ENCODE measurements at places on chromosomes 7 and 10.

- no peak for DNase-seq
Observed at GRCh38 chr10:116708391-116708821, 34.0 kb downstream of the HSPA12A start.

GRCh38 chr7:150735596-150736358 lies 1.4 kb upstream of the GIMAP5 start:
- DNase-seq = no peak

DNA sequence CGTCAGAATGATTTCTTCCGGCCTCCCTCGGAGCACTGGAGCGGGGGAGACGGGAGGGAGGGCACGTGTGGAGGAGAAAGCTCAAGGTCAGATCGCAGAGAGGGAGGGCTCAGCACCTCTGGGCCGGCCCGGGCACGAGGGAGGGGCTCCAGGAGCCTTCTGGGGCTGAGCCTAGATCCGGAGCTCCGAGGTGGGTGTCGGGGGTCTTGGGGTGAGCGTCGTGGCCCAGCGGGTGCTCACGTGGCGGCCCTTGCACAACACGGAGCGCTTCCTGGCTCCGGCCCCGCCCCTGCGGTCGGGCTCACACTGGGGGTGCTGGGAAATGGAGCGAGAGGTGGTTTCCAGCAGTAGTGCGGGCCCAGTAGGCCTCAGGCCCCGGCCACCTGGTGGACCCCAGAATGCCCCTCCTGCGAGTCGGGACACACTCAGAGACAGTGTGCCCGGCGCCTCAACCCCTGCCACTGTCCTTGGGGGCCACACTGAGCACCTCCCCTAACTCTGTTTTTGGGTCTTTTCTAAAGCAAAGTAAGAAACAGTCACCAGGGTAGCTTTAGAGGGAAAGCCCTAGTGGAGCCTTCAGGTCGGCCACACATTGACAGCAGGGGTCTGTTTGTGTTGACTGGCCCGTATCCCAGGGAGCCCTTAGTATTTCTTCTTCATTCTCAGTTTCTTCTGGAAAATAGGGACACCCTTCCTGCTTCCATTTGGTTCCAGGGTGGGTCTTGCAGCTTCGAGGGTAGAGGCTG lies 798 bp downstream of the PPIF start:
- no peak for DNase-seq

DNA sequence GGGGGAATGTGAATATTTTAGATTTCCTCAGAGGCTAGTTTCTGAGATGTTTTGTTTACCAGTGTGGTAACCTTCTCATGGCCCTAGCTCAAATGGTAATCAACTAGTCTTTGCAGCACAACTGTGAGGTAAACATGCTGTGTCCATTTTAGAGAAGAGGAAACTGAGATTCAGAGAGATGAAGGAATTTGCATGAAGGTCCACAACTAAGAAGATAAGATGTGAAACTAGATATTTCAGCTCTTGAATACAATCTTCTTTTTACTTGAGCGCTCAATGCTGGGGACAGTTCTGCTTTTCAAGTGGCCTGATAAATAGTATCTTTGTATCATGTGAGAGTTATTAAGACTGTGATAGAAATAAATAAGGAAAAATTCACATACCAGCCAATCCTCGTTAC lies 245.4 kb downstream of the AUTS2 start:
- no peak for DNase-seq

- DNase-seq = no peak
Observed at GRCh38 chr7:150358988-150359621, 9.5 kb upstream of the REPIN1 start.

DNA sequence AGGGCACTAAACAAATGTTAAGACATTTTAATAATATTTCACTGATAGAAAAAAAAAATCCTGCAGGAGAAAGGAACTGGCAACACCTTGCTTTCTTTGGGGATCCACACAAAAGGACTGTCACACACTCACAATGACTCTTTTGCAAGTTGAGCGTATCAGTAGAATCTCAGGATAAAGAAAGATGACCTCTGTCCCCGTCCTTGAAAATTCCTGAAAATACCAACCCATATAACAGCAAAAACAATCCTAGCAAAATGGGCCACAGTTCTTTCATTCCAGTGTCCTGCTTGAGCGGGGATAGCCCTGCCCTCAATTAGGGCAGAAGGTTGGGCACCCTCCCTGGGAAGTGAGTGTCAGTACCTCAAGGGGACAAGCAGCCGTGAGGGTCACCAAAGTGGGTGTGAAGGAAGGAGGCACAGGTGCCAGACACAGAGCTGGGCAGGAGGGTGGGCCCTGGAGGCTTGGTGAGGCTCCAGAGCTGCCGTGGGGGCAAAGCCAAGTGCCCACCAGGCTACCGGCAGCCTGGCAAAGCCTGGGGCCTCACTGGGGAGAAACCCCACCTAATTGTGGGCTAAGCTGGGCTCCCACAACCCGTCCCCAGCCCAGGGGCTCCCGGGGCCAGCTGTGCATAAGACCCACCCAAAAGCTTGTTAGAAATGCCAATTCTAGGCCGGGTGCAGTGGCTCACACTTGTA lies 2.8 kb downstream of the WDR86 start:
- DNase-seq = no peak

DNA sequence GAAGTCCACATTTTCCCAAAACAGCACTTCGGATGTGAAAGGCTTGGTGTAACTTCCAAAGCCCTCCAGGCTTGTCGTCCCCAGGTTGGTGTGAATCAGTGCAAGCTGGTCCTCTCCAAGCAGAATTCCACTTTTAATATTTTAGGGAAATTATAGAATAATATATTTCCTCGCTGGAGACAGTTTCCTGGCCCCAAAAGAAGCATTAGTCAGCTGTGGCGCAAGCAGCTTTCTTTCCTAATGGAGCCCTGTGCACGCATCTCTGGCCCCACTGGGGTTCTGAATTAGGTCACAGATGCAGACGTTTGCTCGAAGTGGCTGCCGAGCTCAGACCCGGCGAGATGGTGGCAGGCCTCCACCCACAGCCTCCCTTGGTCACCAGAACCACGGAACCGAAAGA lies 33.3 kb upstream of the MNX1 start:
- no peak for DNase-seq

GRCh38 chr10:124705381-124705740 lies 38.8 kb downstream of the FAM53B start:
- no peak for DNase-seq

- no peak for DNase-seq
Observed at GRCh38 chr7:45384499-45384898, 189.7 kb upstream of the ADCY1 start.

DNA sequence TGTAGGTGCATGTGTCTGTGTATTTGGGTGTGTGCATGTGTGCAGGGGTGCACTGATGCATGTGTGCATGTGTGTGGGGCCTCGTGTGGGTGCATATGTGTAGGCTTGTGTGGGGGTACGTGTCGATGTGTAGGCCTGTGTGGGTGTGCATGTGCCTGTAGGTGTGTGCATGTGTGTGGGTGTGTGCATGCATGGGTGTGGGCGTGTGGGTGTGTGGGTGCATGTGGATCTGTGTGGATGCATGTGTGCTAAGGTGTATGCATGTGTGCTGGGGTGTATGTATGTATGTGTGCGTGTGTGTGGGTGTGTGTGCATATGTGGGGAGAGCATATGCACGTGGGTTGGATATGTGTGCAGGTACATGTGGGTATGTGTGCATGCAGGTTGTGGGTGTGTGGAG lies 73.2 kb downstream of the NKX6-2 start:
- DNase-seq = no peak

GRCh38 chr7:157605638-157606037 lies 268.8 kb downstream of the DNAJB6 start:
- no peak for DNase-seq

DNA sequence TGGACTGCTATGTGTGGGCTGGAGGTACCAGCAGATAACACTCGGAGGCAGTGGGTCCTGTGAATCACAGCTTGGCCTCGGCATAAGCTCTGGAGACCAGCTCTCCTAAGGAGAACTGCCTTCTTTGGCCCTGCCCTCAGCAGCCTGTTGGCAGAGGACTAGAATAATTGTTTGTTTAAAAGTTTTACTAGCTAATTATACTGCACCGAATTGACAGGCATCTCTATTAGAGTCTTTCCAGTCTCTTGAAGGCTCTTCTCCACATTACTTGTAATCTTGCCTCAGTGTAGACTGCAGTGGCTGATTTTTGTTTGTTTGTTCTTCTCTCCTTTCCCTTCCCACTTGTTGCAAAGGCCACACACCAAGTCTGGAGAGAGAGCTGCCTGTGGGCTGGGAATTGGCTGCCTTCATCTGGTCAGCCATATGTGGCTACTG lies 183.2 kb downstream of the AUTS2 start:
- no peak for DNase-seq

DNA sequence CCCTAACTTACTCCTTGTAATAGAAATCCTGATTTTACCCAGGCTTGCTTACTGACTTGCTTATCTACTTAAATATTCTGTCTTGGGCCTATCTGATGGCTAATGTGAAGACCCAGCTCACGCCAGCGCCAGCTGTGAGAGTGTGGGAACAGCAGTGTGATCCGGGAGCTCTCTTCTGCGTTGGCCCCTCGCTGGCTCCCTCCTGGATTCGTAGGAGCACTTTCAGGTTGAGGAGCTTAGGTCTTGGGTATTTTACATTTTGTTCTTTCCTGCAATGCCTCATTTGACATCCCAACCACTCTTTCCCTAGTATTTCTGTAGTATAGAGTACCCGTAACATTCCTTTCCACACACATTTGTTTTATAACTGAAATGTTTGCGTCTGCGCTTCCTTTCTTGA lies 51.7 kb downstream of the CREM start:
- no peak for DNase-seq

GRCh38 chr7:11175887-11176286 lies 202.2 kb downstream of the PHF14 start:
- no peak for DNase-seq

- DNase-seq = no peak
Observed at GRCh38 chr10:28575852-28576251, 42.9 kb downstream of the WAC start.

All from NCI-H446 (cell line).